ENCODE measurements at places on chromosomes 13 and 19. TPM values are rescaled to one million over a fixed set of nuclear protein-coding genes. Genes with fewer than 3 reads are reported as not detected.

The SHISA2 gene
- total RNA-seq: 20.1 TPM

- DNase-seq: no peak
- H3K27ac ChIP-seq: no peak overlapping the region
- peaks cover 2% of the 10 kb centered on the region for H3K4me1 ChIP-seq
These were observed 1.4 kb upstream of the PTPRS start for GRCh38 chr19:5341981-5342380.

- H3K4me1 ChIP-seq: peaks cover 23% of the 10 kb centered on the region
- peak overlapping the region; percentile 55 for H3K27ac ChIP-seq
- H3K27me3 ChIP-seq: no peaks in the 10 kb centered on the region
- no peaks in the 10 kb centered on the region for H3K36me3 ChIP-seq
- peak; percentile 78 for DNase-seq
These were observed 4.6 kb downstream of the PPP1R14A start for GRCh38 chr19:38251564-38252051.

GRCh38 chr13:80586356-80586755 is 245.4 kb upstream of the SPRY2 start:
- no peaks in the 10 kb centered on the region for H3K36me3 ChIP-seq
- no peak for DNase-seq
- no peak overlapping the region for H3K27ac ChIP-seq

DNA sequence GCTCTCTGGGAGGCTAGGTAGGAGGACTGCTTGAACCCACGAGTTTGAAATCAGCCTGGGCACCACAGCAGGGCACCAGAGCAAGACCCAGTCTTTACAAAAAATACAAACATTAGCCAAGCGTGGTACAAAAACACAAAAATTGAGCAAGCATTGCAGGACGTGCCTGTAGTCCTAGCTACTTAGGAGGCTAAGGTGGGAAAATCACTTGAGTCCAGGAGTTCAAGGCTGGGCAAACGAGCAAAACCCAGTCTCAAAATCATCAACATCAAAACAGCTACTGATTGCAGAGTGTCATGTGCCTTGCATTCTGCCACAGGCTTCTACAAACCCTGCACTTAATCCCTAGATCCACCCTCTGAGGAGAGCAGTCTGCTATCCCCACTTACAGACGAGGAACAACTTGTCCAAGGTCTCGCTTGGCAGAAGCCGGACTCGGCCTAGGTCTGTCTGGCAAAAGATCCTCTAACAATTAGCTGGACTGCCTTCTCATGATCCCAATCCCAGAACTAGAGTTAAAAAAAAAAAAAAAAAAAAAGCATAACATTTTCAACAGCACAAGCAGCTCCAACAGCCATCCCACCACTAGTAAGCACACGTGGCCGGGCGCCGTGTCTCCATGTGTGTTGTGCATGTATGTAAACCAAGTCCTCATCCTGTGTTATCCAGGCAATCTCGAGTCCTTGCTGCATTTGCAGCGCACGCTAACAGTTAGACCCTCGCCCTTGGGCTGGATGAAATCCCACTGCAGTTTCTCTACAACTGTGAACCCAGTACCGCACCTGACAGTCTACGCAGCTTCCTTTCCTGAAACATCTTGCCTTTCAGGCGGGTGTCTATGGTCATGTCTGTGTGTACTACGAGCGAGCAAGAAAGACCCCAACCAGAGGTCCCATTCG is 2.0 kb downstream of the PPP6R1 start:
- H3K4me3 ChIP-seq: peak overlapping the region; percentile 96
- H3K27me3 ChIP-seq: no peaks in the 10 kb centered on the region
- no peak for DNase-seq
- peaks cover 9% of the 10 kb centered on the region for H3K4me1 ChIP-seq

DNA sequence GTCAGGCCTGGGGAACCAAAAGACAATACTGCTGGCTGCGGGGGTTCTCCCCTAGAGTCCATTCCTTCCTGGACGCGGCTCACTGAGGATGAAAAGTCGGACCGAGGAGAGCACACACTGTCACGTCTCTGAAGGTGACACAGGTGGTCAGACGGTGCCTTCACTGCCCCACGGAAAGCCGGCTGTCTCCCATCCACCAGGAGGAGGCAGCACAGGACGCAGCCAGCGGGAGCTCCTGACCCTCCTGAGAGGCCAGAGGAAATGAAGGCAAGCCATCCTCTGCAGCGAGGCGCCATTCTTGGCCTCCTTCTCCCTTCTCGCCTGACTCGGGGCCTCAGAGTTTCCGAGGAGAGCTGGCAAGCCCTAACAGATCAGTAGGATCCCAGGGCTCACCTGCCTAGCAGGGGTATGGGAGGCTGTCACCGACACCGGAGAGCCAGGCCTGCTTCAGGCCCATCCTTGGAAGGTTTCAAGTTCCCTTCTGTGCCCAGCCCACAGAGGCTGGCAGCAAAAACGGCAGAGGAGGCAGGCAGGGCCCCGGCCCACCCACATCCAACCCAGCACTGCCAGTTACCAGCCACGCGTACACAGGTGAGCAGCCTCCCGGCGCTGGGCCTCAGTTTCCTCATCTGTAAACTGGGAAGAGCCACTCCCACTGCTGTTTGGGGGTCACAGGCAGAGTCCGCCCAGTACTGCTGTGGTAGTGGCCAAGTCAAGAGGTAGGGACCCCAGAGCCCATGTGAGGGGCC is 4.5 kb downstream of the REXO1 start:
- no peaks in the 10 kb centered on the region for H3K27me3 ChIP-seq
- H3K36me3 ChIP-seq: peaks cover 3% of the 10 kb centered on the region
- no peak overlapping the region for H3K4me3 ChIP-seq
- H3K27ac ChIP-seq: no peak overlapping the region
- H3K4me1 ChIP-seq: peaks cover 17% of the 10 kb centered on the region
- no peak for DNase-seq

DNA sequence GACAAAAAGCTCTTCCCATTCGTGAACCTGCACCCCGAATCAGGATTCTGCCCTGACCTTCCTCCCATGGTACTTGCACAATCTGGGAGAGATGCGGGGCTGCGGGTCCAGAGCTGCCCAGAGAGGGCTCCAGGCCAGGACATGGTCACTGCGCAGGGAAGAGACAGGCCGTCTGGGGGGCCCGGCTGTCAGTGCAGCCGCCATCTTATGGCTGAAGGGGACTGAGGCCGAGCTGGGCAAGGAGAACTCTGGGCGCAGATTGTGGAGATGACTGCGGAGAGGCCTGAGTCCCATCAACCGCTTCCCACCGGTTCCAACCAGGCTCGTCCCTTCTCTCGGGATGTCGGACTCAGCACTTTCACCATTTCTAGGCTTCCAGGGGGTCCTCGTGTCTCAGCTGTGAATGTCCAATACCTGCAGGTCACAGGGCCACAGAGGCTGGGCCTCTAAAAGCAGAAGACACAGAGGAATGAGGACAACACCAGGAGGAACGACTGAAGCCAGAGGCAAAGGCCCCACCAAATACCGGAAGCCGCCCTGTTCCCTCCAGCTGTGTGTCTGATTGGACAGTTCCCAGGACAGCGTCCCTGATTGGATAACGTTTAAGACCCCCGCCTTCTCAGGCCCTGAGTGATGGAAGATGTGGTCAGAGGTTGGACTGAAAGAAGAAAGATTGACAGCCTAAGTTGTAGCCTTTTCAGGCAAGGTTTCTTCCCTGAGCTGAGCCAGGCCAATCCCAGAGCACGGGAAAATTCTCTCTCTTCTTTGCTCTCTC is 117.1 kb upstream of the ZNF91 start:
- no peaks in the 10 kb centered on the region for H3K27me3 ChIP-seq
- no peak for DNase-seq
- no peaks in the 10 kb centered on the region for H3K36me3 ChIP-seq

The OPA3 gene
- 3.5 TPM for total RNA-seq
